ENCODE measurements at places on chromosomes 1 and 21.

DNA sequence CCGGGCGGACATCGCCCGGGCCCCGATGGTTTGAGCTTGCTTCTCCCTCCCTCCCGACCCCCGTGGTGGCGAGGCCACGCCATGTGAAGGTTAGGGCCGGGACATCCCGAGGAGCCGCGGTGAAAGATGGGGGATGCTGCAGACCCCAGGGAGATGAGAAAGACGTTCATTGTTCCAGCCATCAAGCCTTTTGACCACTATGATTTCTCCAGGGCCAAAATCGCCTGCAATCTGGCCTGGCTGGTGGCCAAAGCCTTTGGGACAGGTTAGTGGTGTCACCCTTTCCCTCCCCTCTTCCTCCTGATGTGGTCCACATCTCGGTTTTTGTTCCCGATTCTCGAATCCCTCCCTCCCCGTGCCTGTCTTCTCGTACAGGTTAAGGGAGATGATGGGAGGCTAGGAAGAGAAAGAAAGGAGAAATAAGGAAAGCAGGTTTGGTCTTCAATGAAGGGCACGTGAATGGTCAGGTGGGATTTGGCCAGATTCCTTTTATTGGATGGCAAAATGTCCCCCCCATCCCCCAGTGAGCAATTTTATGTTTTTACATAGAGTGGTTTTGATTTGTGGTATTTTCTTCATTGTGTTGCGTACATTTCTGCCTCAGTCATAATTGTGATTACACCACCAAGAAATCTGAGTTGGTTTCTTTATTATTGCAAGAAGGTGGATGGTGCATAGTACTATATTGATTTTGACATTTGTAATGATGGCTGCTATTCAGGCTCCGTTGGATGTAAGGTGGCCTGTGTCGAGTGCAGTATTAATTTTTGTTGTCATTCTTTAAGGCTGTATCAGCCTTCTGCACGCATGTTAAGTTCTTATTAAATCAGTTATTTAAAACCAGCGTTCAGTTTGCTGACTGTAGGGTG is 1.2 kb downstream of the CAMSAP2 start:
- DNase-seq, result no peak

DNA sequence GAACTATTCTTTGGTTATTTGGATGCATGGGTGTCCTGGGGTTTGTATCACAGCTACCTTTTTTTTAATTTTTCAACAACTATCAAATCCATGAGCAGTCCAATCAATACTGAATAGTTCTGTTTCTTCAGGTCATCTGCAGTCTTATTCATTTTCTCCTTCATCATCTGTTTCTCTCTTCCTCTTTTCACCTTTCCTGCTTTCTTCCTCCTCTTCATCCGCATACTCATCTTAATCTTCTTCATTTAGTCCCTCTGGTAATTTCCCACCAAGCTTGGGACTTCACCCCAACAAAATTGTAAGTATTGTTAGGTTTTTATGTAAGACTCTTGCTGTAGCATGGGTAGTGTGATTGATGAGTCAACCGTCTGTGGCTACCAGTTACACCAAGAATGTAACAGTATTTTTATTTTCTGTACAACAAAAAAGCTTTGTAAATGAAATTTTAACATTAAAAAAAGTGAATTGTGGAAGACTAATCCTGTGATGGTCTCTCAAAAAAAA is 184.1 kb upstream of the RNPC3 start:
- DNase-seq, result no peak

- DNase-seq, result no peak
These were observed 153.0 kb upstream of the B3GALT2 start for GRCh38 chr1:193339401-193339800.

GRCh38 chr1:217135569-217135915 is 412.3 kb upstream of the ESRRG start:
- DNase-seq, result no peak

DNA sequence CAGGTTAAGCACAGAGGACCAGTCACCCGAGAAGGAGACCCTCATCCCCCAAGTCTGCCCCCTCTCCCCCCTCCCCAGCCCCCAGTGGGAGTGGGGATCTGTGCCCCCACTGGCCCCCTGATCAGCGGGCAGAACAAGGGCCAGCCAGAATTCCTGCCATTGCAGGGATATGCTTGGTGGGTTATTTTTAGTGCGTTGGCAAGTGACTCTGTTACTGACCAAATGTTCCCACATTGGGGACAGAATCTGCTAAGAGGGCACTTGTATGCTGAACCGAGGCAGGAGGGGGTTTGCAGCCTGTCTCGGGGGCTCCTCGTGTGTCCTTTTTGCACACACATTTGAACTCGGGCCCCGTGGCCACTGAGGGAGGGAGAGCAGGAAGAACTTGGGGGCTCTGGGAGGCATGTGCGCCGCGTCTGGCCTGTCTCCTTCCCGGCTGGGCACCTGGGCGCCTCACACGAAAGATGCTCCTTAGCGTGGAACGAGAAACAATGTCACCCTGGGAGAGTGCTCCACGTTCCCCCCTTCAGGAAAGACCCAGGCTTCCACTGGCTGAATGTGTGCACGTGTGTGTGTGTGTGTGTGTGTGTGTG is 66.4 kb upstream of the CASZ1 start:
- DNase-seq, result no peak

GRCh38 chr1:216832192-216832591 is 109.0 kb upstream of the ESRRG start:
- no peak for DNase-seq

DNA sequence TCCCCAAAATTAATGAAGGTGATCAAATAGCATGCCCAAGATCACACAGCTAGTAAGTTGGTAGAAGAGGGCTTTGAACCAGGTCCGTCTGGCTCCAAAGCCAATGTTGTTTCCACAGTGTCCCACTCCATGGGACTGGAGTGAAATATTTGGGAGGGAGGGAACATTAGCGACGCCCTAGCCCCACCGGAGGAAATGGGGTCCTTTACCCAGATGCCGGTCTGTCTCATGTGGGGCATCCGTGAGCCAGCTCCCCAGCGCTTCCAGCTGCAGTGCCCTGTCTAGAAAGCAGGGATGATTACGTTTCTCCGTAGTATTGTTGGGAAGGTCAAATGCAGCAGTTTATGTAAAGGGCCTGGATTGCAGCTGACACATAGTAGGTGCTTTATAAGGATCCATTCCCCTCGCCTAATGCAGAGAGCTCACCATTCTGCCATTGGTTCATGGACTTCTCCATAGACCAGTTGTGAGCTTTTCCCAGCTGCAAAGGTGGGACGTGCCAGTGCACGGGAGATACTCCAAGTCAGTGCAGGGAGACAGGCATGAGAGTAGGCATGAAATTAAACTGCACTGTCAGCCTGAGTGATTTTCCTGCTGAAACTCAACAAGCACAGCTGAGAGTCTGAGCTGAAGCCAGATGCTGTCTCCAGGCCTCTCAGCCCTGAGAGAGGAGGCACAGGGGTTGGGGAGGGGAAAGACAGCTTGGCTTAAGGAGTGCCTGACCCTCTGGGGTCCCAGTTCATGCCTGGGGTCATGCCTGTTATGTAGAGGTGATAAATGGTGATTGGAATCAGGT is 24.7 kb downstream of the QSOX1 start:
- no peak for DNase-seq

DNA sequence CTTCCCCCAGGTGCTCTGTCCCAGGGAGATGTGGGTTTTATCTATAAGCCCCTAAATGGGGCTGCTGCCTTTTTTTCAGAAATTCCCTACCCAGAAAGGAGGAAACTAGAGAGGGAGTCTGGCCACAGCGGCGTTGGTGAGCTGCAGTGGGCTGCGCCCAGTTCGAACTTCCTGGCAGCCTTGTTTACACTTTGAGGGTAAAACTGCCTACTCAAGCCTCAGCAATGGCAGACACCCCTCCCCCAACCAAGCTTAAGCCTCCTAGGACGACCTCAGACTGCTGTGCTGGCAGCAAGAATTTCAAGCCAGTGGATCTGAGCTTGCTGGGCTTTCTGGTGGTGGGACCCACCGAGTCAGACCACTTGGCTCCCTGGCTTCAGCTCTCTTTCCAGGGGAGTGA is 46.2 kb upstream of the PAPPA2 start:
- DNase-seq, result no peak

GRCh38 chr1:45084562-45084961 is 72.5 kb downstream of the UROD start:
- DNase-seq, result no peak

DNA sequence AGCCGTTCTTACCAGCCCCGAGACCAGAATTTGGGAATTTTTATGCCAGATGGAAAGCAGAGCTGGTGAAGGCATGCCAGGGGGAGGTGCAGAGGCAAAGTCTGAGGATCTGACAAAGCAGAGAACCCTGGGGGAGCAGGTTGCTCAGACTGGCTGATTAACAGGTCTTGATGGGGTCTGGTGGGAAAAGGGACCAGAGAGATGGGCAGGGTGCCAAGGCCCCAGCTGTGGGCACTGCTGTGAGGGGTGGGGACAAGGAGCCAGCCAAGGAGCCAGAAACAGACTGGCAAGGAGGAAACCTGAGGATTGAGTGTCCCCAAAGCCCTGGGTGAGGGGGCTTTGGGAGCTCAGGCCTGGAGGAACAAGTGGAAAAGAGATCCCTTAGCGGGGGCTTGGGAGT is 21.4 kb downstream of the RPS6KA1 start:
- no peak for DNase-seq

- no peak for DNase-seq
These were observed 113.9 kb downstream of the DSCAM start for GRCh38 chr21:40733024-40733397.

DNA sequence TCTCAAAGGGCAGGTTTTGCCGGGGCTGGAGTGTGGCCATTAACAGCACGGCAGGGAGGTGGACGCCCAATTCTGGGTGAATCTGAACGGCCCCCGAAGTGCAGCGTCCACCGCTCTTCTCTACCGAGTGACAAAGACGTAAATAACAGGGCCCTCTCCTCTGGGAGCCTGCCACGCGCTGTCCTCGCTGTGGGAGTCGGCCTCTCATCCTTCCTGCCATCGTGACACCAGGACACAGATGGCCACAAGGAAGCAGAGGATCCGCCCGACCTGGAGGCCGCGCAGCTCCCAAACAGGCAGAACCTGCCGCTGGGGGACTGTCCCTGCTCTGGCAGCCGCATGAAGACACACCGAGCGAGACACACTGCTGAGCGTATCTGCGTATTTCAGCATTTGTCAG is 12.1 kb upstream of the CDK11B start:
- DNase-seq, result no peak

- DNase-seq, result no peak
These were observed 15.2 kb downstream of the TFAP2E start for GRCh38 chr1:35588197-35588910.

DNA sequence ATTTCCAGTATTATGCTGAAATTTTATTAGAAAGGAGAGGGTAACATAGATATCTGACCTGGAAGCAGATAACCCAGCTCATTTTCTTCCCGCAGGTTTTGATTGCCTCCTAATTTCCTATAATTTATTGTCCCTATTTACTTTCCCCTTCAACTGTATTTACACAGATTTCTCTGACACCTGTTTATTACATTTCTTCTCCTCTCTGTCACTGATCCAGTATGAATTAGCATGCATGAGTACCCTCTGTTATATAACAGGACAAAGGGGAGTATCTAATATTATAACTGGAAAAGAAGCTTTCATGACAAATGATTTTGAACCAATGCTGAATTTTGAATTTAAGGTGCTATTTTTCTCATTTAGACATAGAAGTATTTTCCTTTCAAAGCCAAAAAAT is 37.4 kb downstream of the DENND1B start:
- DNase-seq, result no peak

DNA sequence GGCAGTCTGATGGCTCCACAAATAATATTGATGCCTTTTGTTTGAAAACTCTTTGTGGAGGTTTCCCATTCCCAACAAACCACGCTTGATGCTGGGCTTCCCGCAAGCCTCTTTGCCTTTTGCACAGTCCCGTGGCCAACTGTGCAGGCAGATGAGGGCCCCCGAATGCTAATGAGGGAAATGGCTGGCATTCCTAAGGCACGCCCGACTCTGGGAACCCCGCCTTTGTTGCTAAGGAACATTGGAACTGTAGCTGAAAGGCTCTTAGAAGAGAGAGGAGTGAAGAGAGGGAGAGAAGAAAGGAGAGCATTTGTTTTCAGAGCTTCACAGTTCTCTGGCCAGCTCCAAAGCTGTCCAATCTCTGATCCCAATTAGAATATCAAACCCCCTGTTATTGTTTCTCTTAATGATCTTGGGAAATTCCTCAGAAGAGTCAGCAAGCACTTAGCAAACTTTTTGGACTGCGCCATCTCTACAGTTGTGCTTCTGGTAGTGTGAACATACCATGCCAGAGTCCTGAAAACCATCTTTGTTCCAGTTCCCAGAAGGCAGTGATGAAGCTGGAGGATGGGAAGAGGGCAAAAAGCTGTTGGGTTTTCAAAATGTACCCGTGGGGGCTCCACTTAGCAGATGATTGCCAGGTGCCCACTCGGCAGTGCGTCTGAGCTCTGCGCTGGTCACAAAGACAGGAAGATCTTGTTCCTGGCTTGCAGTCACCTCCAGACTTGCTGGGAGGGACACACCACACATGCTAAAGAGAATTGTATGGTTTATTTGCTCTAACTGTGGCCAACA is 60.1 kb upstream of the CYP2J2 start:
- DNase-seq, result no peak

- DNase-seq, result no peak
These were observed 24.9 kb upstream of the TADA1 start for GRCh38 chr1:166900987-166901386.

DNA sequence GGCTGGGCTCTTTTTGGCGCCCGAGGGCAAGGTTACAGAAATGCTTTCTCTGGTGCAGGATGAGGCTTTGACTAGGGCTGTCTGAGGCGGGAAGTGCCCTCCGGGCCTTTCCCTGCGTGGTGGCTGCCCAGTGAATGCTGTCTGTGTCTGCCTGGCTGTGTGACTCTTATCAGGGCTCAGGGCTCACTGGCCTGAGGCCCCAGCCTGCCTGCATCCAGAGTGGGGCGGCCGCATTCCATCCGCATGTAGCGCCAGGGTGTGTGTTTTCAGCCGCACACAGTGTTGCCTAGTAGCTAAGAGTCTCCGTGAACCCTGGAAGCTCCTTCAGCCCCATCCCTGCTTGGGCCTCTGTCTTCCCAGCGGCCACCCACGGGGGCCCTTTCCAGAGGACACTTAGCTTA is 59.1 kb downstream of the FAAP20 start:
- no peak for DNase-seq

DNA sequence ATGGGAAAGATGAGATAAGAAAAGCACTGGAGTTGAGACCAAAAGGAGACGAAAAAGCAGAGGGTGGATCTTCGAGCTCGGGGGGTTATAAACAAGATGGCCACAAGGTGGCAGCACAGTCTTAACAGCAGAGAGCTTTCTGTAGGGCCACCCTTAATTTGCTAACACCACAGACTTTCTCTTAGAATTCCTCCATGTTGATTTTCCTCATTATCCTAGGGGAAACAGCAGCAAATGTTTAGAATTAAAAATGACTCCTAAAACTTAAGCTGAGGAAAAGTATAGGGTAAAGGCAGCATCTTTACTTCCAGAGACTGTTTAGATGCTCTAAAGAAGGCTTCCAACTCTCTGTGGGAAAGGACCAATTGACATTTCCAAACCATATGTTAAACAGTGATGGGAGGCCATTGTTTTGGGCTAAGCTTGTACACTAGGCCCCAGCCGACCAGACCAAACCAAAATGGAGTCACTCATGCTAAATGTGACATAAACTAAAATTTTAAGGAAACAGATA is 2.5 kb upstream of the APOBEC4 start:
- peak; percentile 84 for DNase-seq

DNA sequence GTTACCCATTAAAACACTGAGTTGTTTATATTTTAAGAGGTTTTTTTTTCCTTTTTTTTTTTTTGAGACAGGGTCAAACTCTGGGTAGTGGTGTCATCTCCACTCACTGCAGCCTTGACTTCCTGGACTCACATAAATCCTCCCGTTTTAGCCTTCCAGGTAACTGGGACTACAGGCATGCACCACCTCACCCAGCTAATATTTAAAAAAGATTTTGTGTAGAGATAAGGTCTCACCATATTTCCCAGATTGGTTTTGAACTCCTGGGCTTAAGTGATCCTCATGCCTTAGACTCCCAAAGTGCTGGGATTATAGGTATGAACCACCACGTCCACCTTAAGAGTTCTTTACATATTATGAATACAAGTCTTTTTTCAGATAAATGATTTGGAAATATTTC is 146.5 kb downstream of the COQ8A start:
- no peak for DNase-seq

Data from activated CD4-positive, alpha-beta T cell treated with anti-CD3 and anti-CD28 coated beads, Interleukin-2, amount 50 U/mL, for 48 hours (primary cell).